ENCODE measurements at places on chromosomes 1 and 21.
A peak's percentile ranks its signal among the peaks of the same experiment; 100 is the strongest.

DNA sequence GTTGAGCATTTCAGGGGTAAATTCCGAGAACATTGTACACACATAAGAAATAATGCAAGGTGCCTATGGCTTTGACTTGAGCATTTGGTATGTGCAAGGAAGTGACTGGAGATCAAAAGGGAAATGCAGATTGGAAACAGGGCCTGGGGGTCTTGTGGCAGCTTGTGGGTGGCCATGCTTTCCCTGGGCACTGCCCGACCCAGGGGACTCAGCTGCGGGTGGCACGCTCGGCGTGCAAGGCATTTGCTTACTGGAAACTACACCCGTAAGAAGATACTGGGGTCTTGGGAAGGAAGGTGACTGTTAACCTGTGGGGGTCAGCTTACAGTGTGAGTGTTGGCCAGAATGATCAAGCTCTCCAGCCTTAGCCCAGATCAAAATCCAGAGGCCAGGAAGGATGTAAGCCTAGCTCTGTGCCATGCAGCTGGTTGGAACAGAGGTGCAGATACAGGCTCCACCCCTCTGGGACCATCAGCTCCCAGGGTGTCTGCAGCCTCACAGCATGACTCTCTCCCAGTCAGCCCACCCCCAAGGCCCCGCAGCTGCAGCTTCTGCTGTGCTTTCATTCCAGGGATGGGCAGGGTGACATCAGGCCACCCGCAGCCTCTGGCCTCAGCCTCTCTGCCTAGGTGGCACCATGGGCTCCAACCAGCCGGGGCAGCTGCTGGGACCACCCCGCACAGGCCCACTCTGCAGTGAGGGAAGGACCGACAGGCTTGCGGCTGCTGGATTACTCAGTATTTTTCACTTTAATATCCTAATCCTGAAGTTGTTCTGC is 55.1 kb downstream of the KIF26B start:
- DNase-seq, result no peak

GRCh38 chr1:113870778-113871177 is 734 bp downstream of the PTPN22 start:
- peak; percentile 51 for DNase-seq

DNA sequence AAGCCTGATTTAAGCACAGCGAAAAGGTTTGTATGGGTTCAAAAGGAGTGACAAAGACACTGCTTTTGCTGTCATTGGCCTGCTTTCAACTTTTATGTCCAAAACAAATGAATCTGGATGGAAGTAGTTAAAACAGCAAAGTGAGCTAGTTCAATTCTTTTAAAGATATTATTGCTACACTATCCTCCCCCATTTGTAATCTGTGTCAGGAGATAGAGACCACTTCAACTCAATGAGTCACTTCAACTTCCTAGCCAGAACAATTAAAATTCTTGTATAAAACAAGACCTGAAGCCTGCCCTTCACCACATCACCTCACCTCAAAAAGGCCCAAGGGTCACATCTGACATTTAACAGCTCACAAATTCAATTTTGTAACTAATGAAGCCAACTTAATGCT is 364.1 kb upstream of the LYPLAL1 start:
- no peak for DNase-seq

GRCh38 chr1:111200802-111201161 is 336 bp upstream of the DENND2D start:
- no peak for DNase-seq
